ENCODE measurements at places on chromosomes 12 and 14. TPM values are rescaled to one million over a fixed set of nuclear protein-coding genes. Genes with fewer than 3 reads are reported as not detected.

DNA sequence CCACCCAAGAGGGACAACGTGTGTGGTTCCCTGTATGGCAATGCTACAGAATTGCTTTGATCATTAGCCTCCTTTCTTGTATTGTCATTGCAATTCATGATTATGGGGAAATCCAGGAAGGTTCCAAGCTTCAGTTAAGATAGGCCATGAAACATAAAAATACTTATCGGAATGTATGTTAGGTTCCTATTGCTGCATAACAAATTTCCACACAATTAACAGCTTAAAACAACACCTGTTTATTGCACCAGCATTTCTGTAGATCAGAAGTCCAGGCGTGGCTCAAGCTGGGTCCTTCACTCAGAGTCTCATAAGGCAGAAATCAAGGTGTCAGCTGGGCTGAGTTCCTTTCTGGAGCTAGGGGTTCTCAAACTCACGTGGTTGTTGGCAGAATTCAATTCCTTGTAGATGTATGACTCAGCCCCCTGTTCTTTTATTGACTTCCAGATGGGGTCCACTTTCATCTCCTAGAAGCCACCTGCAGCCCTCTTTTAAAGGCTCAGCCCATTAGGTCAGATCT, 365.6 kb upstream of the TMPO start:
- DNase-seq, result no peak

- DNase-seq, result no peak
These were observed 253.2 kb upstream of the GRIP1 start for GRCh38 chr12:66932126-66932525.

Gene ACADS
- polyA plus RNA-seq, result 13.0 TPM

DNA sequence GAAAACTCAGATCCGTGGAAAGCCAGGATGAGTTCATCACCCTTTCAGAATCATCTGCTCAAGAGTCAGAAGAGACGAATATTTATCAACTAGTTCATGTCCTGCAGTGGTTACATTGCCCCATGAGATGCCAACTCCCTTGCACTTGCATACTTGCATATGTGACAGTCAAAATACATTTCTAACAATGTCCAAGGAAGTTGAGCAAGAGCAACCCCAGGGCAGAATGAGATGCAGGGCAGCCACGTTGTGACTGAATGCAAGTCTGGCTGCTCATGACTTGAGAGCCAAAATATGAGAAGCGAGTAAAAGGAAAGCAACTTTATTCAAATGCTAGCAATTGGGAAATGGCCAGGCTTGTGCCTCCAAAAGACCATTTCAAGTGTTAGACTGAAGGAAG, 23.6 kb upstream of the UTP20 start:
- DNase-seq, result no peak

DNA sequence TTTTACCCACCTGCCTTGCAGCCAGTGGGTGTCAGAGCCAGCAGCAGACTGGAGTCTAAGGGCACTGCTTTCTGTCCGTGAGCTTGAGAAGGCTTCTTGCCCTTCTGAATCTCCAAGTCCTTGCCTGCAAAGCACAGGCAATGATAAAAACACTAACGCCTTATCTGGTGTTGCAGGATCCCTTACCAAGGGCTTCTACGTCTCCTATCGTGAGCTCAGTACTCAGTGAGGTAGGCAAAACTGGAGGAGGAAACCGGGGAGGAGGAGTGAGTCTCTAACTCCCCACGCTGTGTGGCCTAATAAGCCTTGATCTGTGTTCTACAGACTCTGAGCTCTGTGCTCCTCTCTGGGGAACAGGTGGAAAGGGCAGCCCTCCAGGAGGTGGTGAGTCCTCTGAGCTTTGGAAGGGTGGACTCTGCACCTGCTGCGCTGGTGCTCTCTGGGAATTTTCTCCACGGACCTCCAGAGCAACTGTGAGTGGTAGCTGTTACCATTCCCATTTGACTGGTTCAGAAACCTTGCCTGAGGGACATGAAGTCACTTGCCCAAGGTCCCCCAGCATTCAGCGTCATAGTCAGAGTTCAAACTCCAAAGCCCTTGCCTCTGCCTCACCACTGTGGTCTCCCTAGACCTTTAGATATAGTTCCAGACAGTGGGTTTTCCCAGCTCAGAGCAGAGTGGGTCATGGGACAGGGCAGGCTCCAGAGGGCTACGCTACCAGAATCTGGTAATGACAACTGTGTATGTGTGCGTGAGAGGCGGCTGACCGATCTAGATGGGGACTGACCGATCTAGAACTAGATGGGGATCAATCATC, 7.0 kb upstream of the MARK3 start:
- DNase-seq, result no peak

DNA sequence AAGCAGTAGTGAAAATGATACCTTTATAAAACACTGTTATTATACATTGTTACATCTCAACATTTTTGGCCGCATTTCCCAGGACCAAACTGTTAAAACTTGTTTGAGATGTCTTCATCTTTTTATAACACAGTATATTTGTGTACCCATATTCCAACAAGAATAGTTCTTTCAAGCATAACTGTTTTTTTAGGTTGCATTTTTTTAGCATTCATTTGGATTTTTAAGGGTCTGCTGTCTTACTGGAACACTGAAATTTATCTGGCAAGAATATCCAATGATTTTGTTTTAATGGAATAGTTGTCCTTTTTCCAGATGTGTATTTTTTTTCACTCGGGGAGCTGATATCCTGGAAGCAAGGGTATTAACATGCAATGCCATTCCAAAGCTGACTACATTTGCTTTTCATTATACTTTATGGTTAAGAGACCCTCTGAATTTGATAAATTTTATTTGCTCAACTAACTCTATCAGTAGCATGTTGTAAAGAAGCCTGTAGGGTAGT, 8.9 kb upstream of the NAV3 start:
- no peak for DNase-seq

Gene GPRC5A
- 2.0 TPM for polyA plus RNA-seq

DNA sequence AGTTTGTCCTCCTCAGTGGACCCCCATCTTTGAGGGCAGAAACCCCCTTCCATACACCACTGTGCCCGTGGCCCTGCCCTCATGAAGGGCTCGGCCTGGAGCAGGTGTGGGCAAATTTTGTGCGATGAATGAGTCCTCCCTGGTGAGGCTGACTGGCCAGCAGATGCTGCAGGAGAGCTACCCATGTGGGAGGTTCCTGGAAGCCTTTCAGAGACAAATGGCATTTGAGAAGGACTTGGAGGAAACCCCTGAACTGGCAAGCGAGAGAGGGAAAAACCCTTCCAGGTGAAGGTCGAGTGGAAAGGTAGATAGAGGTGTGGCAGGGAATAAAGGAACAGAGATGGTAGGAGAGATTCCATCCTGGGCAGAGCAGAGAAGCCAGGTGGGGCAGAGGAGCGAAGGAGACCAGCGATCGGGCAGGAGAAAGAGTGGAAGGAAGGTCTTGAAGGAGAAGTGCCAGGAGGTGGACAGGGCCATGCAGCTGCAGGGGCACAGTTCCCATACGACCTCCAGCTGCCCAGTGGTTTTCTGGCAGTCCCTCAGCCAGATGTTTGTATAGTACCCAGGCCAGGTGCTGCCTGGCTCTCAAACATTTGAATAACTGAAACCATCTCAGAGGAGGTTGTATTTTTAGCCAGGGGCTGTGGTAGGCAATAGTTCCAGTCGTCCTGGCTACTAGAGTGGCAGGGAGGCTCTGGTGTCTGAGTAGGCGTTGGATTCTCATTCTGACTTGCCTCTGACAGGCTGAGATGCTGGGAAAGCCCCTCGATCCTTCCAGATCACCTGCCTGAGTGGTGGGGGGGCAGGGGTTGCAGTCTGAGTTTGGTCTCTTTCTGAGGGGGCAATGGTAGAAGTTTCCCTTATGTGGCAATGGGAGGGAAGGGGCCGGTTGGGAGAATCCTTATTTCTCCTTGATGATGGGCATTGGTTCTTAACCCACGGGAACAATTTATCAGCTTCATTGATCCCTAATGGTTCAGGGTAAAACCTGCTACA, 40.1 kb downstream of the FBXL14 start:
- no peak for DNase-seq

DNA sequence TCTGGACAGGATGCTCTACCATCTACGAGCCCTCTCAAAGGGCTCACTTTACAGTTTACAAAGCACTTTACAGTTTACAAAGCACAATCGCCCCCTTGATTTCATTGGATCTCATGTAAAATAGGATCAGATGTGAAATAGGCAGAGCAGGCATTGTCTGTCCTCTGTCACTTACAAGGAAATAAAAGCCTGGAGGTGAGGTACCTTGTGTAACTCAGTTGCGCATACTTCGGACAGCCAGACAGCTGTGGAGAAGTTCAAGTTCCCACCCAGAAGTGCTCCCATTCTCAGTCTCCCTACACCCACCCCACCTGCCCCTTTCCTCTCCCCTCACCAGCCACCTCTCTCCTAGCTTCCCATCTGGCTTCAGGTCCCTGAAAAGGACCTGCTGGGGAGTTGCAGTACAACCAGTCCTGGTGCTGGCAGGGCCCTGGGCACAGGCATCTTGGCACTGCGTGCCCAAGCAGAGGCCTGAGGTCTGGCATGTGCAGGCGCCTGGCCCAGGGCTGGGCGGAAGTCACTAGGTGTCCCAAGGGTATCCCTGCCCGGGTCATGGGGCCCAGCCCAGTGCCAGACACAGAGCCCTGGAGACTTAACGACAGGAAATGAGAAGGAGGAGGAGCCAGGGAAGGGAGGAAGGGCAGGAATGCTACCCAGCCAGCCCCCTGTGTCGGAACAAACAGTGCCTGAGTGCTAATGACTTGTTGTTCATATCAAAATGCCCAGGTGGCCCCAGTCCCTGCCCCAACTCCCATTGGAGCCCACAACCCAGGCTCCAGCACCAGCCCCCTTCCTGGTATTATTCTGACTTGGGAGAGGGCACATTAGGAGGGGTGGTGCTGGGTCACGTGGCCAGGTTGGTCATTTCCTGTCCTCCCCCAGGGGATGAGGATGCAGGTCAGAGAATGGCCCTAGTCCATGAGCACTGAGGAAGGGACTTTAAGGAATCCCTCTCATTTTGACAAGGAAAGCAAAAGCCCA, 5.4 kb downstream of the RAPGEF3 start:
- no peak for DNase-seq

Gene SVOP
- not detected for polyA plus RNA-seq

DNA sequence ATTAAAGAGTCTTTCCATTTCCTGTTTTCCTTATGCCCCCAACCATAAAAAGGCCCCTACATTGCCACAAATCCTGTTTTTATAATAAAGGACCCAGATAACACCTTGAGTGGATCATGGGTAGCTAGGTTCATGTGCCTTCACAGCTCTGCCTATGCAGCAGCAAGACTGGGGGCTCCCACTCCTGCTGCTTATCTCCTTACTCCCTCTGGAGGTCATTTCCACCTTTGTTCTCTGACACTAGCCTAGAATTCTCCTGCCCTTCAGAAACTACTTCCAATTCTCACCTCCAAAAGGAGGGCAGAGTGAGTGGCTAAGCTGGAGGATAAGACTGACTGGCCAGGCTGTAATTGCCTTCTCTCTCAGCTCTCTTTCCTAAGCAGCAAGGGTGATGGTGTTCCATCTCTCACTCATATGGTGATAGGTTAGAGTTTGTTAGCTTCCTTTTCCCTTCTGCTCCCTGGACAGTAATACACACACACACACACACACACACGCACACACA, 20.0 kb upstream of the STAC3 start:
- no peak for DNase-seq

DNA sequence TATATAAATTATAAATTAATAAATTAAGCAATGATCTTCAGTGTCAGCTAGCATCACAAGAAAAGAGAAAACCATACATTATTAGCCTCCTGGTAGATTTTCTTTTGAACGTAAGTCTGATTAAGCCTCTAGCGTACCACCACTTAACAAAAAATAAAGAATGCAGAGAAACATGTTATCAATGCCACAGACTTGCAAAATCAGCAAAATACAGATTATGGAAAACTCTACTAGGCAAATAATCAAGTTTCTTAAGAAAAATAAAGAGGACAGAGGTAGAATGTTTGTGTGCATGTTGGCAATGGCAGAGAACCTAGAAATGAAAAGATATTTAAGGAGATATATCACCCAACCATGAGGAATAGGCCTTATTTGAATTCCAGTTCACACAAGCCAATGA, 8.4 kb upstream of the SRRM4 start:
- no peak for DNase-seq

Gene DAO
- polyA plus RNA-seq, result 0.23 TPM

DNA sequence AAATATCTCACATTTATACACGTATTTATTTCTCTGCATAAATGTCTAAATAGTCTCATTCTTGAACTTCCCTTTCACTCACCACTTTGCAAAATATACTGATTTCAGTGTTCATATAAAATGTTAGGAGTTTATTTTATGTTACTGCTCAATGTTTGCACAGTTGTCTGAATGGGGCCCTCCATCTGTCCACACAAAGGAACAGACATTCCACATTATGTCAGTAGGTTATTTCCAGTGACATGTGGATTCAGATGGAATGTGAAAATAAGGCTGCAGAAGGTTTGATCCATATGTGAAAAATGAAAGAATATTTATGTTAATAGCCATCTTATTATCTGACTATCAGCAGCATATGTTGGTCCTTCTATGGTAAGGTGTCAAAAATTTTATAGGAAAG, 994.4 kb upstream of the SEL1L start:
- DNase-seq, result no peak

Gene RHEBL1
- polyA plus RNA-seq, result 1.6 TPM

DNA sequence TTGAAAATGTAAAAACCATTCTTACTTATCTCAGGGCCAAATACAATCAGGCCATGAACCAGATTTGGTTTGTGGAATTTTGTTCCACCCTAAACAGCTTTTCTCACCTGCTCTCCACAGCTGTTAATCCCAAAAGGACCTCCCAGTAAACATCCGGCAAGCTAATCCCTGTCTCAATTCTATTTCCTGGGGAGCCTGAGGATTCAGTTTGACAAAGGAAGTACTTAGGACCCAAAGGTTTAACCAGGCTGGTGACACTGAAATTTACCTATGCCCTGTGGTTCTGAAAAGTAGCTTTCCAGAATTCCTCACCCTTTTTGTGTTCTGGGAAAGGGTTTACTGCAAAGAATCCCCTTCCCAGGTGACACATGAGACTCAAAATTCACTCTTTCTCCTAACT, 15.0 kb downstream of the CAPZA3 start:
- DNase-seq, result no peak

DNA sequence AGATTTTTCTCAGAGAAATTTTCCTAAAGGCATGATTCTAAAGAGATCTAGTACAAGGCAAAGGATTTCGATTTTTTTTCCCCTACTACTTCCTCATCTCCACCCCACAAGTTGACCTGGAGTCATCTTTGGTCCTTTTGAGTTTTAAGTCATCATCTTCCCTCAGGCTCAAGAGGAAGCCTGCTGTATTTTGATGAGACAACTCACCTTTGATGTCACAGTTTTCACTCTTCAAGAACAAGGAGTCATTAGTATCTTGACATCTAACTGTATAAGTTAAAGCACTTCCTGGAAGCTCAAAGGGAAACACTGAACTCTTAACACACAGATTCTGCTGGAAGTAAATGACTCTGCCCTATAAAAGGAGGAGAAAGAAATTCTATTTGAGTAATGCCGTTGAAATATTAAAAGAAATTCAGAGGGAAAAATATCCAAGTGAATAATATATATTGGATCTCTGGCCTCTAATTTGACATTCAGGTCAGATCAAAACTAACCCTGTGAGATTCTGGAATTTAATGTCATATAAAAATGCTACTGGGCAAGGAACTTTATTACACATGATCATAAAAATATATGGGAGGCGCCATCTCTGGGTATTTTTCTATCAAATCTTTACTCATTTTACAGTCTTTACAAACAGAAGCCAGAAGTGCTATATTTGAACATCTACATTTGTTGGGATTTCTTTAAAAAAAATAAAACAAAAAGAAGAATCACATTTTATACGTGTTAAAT, 435.0 kb downstream of the NRXN3 start:
- DNase-seq, result no peak

All from muscle of arm (tissue), 14 donors.